Fibroblast of skin of right quadriceps (primary cell): ENCODE measurements at places on chromosomes 16 and 17.
A peak's percentile ranks its signal among the peaks of the same experiment; 100 is the strongest.

DNA sequence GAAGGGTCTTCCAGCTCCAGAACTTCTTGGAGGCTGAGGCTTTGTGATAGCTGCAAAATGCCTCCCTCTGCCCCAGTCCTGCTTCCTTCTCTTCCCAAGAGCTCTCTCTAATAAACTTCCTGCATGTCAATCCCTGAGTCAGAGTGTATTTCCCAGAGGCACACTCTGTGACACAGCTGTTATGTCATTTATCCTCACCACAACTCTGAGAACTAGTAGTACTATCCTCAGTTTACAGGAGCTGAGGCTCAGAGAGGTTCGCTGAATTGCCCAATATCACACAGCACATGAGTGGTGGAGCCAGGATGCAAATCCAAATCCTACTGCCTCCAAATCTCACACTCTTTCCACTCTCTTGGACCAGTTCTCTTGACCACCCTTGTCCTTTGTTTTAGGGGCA lies 20.0 kb downstream of the UNC45B start:
- peak; percentile 20 for DNase-seq

- DNase-seq, result no peak
Measured at GRCh38 chr16:4509420-4509819, 29.2 kb downstream of the CDIP1 start.

DNA sequence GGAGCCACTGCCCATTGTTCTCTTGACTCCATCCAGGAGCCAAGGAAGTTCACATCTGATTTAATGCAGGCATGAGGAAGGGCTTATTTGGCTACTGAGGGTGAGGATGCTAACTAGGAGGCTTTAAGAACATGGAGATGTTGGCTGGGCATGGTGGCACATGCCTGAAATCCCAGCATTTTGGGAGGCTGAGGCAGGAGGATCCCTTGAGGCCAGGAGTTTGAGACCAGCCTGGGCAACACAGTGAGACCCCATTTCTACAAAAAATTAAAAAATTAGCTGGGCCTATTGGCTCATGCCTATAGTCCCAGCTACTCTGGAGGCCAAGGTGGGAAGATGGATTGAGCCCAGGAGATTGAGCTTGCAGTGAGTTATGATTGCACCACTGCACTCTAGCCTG lies 116.5 kb downstream of the RAP1GAP2 start:
- DNase-seq, result no peak

DNA sequence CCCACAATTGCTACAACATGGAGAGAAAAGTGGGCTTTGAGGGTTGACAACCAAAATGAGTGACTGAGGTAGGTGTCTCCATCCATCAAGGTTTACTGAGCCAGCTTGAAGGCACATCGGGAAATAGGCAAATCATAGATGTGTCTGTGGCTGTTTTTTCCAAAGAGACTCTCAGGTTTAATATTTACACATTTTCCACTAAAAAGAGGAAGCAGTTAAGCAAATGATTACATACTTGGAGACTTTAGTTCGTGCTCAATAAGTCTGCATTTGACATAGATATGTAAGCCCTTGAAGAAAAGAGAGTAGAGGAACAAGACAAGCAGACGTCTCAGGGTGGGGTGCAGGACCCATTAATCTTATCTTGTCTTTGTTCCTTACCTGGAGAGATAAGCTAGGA lies 148.9 kb upstream of the COX10 start:
- no peak for DNase-seq

GRCh38 chr17:38617074-38617860 lies 11.5 kb upstream of the SRCIN1 start:
- no peak for DNase-seq
